ENCODE measurements at places on chromosomes 11 and 22. TPM values are rescaled to one million over a fixed set of nuclear protein-coding genes. Genes with fewer than 3 reads are reported as not detected.

TMEM25 gene
- total RNA-seq: 14.4 TPM

ABCC8 gene
- not detected for total RNA-seq

OR2AT4 gene
- total RNA-seq: not detected

HSD17B12 gene
- 145 TPM for total RNA-seq

RASGRP2 gene
- total RNA-seq: not detected

Data from nasal cavity respiratory epithelium epithelial cell of viscerocranial mucosa (primary cell).